ENCODE measurements at places on chromosomes 7 and 10.

DNA sequence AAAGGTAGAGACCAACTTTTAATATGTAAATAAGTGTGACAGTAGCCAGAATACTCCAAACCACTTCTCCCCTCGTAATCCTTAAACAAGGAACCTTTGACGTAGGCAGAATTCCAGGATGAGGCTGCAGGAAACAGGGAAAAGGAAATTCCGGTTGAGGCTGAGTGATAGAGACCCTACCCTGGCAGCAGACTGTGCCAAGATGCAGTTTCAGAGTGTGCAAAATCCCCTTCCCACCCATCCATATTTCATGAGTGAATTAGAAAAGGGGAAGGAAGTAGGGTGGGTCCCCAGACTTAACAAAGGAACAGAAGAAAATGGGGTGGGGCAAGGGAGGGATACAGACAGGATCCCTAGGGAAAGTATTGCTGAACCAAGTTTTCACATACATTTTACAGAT is 143.0 kb downstream of the RAPGEF5 start:
- no peak for DNase-seq

GRCh38 chr7:76121044-76121443 is 73.1 kb downstream of the MDH2 start:
- DNase-seq: no peak

GRCh38 chr10:103493362-103493915 is at the start of gene NEURL1:
NEURL1 (plus strand) TSS chr10:103493705; CDS start chr10:103494388, 683 bp downstream.
- DNase-seq: no peak

- DNase-seq: no peak
Observed at GRCh38 chr7:26685606-26686005, 178.8 kb downstream of the SKAP2 start.

GRCh38 chr10:70191972-70192305 is 21.6 kb upstream of the SAR1A start:
- no peak for DNase-seq

- no peak for DNase-seq
Observed at GRCh38 chr7:83452256-83452655, 196.7 kb downstream of the SEMA3E start.

GRCh38 chr10:97333601-97334369 is 744 bp downstream of the FRAT2 start:
- DNase-seq: peak; percentile 50

- no peak for DNase-seq
Observed at GRCh38 chr10:3312403-3312940, 139.9 kb upstream of the PITRM1 start.

- DNase-seq: no peak
Observed at GRCh38 chr7:47103498-47104205, 478.3 kb downstream of the TNS3 start.

DNA sequence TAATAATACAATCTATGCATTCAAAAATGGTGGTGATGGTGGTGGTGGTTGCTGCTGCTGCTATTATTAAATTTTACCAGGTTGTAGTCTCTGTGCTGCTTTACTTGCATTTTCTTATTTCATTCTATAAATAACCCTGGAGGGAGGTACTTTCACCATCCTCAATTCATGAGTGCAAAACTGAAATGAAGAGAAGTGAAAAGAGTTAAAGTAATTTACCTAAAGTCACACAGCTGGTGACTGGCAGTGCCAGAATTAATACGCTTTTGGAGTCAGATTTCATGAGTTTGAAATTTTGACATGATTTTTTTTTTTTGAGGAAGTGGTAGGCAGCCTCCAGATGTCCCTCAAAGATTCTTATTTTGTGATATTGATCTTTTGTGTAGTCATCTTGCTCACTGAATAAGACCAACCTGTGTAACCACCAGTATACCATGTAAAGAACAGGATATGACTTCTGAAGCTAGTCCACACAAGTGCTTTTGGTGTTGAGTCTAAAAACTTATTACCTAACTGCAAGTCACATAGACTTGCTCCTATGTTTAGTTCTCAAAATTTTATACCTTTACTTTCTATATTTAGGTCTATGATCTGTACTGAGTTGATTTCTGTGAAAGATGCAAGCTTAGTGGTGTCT is 218.8 kb downstream of the ZWINT start:
- DNase-seq: no peak

DNA sequence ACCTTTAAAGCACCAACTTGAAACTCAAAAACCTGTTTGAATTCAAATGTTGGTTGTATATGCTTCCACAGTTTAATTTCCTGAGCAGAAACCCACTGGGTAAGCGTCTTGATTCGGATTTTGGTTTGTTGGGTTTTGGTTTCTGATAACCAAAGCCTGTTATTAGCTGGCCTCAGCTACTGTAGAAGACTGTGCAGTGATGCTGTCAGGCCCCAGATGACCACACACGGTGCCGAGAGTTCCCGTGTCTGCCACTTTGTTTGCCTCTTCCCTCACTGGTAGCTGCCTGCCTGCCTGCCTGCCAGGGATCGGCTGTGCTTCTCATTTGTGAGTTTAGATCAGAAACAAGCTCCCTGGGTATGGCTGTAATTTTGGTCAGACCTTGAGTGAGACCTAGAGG is 5.6 kb downstream of the MDH2 start:
- DNase-seq: no peak

GRCh38 chr10:109914966-109915365 is 8.3 kb downstream of the XPNPEP1 start:
- no peak for DNase-seq

GRCh38 chr7:124992851-124993562 is 63.4 kb upstream of the POT1 start:
- peak; percentile 41 for DNase-seq

DNA sequence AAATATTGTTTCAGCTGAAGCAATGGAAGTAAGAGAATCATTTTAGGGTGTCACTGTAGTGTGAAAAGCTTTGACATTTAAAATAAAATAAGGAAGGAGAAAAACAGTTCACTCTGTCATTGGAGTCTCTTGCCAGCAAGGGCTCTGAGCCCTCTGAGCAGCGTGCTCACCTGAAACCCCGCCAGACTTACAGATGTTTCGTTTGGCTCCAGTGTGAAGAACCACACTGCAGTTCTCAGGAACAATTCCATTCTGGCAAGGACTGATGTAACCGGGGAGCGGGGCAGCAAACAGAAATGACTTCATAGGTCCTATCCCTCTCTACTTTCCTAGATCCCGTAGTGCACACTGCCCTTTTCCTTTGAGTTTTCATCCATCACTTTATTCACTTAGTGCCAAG is 164.3 kb downstream of the CELF2 start:
- no peak for DNase-seq

DNA sequence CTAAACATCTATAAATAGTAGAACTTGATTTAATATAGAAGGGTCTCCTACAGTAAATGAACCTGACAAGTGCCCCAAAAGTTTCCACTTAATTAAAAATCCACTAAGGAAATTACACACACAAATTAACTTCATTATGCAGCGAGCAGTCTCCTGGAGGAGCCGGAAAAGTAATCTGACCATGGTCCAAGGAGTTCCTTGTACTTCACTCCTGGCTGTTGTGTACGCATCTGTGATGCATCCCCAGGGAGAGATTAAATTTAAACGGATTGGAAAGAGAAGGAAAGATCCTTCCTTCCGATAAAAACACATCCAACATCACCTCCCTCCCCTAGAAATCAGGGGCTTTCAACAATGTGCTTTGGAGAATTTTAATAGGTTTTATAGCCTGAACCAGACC is 85.5 kb downstream of the PARD3 start:
- no peak for DNase-seq

GRCh38 chr7:96727534-96728088 is 18.0 kb upstream of the SEM1 start:
- DNase-seq: no peak

- DNase-seq: no peak
Observed at GRCh38 chr7:140564643-140565042, 76.0 kb downstream of the DENND2A start.

DNA sequence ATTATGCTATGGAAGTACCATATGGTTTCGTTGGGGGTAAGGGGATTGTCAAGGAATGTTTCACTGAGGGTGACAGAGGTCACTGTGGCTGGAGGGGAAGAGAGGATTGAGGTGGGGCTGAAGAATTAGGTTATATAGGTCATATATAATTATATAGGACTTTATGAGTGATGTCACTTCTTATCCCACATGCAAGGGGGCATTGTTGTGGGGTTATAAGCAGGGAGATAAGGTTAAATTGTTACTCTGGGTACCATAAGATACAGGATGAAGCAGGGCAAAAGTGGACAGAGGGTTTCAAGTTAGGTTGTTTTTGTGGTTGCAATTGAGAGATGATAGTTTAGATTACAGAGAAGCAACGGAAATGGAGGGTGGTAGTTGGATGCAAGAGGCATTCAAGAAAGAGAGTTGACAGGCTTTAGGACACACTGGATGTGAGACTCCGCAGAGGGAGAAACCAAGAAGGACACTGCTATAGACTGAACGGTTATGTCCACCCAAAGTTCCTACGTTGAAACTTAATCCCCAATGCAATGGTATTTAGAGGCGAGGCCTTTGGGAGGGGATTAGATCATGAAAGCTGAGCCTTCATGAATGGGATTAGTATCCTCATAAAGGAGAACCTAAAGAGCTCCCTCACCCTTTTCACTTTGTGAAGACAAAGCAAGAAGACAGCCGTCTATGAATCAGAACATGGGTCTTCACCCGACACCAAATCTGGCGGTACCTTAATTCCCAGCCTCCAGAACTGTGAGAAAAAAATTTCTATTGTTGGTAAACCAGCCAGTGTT is 7.0 kb upstream of the PRR15 start:
- DNase-seq: no peak

DNA sequence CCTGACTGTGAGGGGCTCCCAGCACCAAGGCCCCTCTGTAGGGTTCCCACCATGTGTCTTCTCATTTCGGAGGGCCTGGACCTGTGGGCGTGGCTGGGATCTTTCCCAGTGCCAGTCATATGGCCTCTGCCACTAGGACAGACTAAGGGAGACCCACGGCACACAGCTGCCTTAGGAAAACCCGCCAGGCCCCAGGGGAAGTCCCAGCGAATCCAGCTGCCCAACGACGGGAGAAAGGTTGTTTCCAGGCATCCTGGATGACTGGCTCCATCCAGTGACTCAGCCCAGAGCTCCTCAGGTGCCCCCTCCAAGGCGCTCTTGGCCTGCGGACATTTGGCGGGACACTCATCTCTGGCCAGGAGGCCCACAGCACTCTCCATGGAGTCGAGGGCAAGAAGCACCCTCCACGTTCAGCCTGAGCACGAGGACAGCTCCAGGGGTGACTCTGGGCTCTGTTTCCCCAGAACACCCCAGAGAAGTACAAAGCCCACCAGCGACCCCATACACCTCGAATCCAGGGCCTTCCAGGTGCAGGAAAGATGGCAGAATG is 39.9 kb downstream of the PWWP2B start:
- DNase-seq: no peak

DNA sequence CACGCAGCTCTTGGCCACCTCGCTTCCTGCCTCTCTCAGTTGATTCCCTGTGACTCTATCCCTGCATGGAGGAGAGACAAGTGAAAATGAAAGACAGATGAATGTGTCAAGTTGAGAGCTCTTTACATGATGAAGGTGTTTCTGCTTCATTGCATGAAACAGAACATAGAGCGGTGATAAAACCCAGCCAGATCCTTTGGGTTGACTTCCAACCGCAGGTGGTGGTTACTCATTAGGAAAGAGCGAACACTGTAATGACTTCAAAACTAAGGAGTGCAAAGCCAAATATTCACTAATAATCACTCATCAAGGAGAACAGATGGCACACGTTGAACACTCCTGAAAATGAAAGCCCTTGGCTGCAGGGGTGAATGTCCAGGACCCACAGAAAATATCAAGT is 31.8 kb upstream of the WDR11 start:
- DNase-seq: no peak

GRCh38 chr7:136309407-136309806 is 332.2 kb upstream of the MTPN start:
- DNase-seq: no peak

DNA sequence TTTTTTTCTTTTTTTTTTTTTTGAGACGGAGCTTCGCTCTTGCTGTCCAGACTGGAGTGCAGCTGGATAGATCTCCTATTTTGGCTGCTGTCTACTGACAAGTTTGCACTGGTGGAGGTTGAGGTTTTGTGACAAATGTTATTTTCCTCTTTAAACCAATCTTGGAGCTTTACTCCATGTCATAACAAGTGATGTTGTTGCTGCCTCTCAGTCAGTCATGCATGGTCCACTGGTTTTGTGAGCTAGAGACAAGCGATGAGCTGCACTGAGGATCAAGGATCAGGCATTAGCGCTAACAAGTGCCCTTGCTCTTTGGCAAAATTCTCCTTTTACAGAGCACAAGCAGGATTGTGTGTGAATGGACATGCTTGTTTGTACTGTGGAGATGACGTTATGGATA is 805 bp upstream of the WDFY4 start:
- DNase-seq: no peak

DNA sequence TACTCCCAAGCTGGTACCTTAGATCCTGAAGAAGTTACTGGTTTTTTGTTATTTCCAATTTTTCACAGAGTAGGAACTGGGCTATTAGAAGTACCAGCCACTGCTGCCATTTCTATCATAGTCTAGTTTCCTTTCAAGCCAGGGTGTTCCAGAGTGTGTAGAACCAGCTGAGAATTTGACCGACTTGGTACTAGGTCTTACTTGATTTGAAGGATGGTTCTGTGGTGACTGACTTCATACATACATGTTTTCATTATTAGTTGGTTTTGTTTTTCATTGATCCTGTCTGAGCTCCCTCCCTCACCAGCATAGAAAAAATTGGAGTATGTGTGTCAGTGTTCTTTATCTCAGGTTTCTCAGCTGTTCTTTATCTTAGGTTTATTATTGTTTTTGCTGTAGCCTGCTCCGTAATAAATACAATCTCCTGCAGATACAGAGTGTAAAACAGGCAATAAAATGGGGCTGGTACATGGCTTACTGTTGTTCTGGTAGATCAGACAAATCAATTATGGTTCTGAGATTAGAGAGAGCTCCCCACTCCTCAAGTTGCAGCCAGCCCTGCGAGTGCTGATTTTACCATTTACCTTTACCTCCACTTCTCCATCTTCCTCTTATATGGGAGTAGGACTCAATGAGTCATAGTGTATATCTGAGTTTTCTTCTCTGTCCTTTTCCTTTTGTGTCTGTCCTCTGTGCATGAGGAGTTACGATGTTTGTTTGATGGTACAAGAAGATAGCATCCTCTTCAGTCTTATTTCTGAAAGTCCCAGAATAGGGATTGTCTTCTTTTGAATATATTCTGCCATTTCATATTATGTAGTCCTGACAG is 122.6 kb downstream of the LRRC4 start:
- no peak for DNase-seq

DNA sequence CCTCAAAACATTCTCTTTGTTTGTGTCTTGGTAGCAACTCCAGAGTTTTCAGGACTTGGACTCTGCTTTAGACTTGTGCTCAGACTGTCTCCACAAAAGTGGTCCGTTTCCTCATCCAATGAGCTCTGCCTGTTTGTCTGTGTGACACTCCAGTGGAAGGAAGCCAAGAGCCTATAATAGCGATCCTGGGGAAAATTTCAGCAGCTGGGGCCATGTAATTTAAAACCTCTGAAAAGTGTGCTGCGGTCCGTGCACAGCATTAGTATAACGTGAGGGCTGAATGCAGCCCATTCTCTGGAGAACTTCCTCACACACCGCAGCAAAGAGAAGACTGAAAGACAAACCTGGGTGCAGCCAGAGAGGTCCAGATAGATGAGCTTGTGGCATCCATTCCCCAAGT is at the start of gene LRRC17:
Gene LRRC17, plus strand, starts transcription at position 259 of the 400 bp plus-strand sequence. CDS start 20,914 bp downstream, outside the sequence.
- DNase-seq: no peak
